CD4-positive, alpha-beta memory T cell (primary cell): ENCODE measurements at places on chromosomes 3 and 15.

- DNase-seq, result no peak
These were observed 50.4 kb upstream of the NEO1 start for GRCh38 chr15:73001840-73002239.

DNA sequence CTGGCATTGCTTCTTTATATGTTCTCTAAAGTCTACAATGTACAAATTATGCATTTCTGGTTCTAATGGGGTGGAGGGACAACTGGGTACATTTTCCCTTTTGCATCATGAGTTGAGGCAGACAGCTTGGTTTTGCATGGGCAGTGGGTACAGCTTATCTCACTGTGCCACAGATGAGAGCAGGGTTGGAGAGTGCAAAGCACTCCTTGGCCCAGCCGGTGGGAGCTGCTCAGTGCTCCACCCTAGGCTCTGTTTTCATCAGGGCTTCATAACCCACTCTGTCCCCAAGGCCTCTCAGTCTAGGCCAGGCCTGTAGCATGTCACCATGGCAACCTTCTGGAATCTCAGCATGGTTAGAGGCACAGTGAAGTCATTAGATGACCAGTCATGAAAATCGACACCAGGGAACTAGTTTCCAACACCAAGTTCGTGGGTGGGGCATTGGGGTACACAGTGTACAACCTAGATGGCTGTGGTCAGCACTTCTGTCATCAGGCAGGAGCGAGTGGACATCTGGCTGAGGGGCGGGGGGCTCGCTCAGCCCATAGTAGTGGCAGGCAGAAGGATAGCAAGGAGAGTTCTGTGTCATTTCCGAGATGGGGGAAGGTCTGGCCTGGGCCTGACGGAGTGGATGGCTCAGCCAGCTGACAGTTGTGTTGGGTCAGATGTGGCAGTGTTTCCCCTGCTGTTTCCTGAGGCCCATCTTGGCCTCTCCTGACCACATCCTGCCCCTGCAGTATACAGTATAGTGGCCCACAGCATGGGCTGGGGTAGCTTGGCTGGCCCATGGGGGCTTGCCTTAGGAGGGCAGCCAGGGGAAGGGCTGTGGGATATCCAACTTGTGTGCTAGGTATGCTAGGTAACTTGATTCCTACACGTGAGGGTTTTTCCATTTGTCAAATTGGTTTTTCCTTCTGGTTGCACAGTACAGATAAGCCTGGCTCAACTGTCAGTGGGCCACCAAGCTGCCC is 75.7 kb upstream of the PRR23C start:
- no peak for DNase-seq

- DNase-seq, result no peak
These were observed 41.5 kb downstream of the PCNP start for GRCh38 chr3:101615525-101615924.

DNA sequence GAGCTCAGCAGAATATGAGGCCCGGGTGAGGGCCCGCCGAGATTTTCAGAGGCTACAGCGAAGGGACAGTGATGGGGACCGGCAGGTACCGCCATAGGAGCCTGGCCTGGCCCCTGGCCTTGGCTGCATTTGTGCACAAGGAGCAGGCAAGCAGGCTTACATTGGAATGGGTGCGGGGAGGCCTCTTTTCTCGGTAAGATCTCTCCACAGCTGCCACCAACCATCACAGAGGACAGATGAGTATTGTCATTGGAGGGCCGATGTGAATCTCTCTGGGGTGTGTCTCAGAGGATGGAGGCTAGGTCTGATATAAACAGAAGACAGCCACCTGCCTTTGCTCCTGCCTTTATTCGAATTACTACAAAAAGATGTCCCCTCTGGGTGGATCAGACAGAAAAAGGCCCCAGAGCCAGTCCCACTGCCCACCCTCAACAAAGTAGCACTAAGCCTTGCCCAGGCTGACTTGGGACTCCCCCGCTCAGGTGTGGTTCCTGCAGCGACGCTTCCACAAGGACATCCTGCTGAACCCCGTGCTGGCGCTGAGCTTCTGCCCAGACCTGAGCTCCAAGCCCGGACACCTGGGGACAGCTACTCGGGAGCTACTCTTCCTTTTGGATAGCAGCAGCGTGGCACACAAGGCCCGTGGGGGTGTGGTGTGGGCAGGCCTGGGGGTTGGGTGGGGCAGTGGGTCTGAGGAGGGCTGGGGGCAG is 5.4 kb downstream of the VWA5B2 start:
- DNase-seq, result no peak

GRCh38 chr3:140712301-140712700 is 34.4 kb downstream of the TRIM42 start:
- no peak for DNase-seq

DNA sequence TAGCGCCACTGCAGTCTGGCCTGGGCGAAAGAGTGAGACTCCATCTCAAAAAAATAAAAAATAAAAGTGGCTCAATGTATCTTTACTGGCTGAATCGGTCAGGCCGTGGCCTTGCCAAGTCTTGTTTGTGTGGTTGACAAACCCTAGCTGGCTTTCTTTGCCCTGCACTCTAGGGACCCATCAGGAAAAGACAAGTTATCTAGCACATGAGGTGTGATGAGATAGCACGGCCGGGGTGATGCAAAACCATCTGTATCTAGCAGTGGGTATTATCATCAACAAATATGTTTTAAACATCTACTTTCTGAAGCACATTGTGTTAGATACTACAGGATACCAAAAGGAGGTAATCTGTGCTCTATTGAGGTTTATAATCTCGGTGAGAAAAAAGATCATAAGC is 3.9 kb upstream of the DPP8 start:
- DNase-seq, result no peak

DNA sequence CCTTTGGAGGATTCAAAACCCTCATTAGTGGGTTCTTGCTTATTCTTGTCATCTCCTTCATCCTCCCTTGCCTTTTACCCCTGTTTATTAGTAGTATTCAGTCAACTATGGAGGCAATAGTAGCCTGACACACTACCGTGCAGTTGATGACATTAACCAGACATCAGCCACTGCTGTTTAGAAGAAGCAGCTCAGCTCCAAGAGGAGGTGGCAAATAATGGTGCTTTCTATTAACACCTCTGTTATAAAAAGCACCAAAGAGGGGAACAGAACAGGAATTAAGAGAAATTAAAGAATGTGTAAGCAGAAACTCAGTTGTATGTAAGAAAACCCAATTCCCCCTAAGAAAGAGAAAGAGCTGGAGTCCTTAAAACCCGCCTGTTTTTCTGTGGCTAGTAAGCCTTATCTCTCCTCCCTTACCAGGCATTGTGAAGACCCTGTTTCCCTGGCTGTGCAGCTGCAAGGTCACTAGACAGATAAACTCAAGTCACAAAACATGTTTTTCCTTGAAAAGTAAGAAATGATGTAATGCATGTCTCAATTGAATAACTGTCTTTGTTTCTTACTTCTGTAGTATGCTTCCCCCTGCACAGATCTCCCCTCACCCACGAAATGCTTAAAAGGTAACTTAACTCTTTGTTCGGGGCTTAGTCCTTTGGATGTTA is 21.2 kb downstream of the CCR4 start:
- no peak for DNase-seq

DNA sequence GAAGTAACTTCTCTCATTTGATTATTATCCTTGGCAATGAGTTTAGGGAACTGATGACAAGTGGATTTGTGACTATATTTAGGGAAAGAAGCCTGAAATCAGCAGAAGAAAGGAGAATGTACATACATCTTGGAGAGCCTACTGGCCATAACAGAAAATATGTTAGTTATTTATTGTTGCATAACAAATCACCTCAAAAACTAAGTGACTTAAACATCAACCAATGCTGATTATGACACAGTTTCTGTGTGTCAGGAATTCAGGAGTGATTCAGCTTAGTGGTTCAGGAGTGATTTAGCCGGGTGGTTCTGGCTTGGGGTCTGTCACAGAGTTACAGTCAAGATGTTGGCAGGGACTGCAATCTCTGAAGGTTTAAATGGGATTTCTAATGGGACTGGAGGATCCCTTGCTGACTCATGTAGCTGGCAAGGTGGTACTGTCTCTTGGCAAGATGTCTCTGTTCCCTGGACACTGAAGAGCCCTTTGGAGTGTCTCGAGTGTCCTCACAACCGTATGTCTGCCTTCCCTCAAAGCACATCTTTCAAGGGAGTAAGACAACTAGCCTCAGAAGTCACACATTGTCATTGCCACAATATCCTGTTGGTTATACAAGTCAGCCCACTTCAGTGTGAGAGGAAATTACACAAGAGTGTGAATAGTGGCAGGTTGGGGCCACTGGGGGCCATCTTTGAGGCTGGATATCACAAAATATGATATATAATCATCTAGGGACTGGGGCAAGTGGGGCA is 248.9 kb downstream of the SV2B start:
- peak; percentile 22 for DNase-seq

DNA sequence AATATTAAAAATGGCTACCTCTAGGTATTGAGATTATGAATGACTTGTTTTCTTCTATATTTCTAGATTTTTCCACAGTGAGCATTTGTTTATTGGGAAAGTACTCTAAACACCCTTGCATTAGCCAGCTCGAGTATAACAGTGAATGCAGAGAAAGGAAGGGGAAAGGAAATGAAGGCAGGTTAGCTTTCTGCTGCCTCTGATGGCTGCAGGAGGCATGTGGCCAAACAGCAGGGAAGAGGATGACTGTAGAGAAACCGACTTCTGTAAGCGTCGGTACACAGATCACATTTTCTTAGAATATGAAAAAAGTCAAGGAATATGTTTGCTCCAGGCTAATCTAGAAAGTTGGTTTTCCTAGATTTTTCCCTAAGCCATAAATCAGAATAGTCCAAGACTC is 19.8 kb downstream of the GNB5 start:
- DNase-seq, result peak; percentile 23

DNA sequence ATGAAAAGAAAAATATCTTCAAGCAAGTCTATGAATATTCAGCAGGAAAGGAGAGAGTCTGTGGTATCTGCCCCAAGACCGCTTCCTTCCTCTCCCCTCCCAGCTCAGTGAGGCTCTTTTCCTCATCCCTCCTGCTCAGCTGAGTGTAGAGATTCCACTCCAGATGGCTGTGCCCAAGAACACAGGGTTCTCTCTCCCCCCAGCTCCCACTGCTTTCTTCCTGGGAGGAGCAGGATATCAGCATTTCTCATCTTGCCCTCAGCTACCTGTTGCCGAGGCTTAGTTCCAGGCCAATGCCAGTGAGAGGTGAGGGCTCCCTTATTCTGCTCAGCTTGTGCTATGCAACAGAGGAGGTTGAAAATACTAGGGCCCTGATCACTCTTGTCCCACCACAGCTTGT is 211.9 kb downstream of the SV2B start:
- peak; percentile 47 for DNase-seq

DNA sequence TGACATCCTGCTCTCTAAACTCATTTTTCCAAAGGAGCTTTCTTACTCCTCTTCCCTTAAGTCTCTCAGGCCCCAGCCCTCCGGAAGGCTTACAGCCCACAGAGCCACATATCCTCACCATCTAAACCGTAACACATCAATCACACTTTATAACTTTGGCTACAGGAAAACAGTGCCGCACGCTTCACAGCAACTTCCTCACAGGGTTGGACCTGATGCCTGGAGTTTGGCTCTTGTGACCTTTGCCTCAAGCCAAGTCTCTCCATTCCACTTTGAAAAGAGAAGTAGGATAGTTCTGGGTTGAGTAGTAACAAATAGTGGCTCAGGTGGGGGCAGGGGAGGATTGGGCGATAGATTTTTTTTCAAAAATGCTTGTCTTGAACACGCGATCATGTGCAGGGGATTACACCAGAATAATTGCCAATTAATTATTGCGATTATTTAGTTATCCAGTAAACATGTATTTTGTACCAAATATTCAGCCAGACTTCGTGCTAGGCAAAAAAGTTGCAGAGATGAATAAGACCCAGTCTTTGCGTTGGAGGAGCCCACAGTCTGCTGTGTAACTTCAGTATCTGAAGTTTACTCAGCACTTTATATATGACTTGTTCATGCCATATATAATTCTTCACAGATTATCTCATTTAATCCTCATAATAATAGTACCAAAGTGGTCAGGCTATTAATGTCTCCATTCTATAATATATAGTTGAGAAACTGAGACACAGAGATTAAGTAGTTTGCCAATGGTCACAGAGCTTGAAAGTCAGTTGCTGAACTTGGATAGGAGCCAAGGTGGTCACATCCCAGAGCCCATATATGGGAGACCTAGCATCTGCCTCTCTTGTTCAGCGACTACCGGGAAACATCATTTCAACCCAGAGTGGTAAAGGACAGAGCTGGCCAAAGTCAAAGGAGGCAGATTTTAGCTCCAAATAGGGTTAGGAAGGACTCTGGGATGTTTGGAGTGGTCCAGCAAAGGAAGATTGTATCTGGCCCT is 2.4 kb upstream of the ETV5 start:
- DNase-seq, result no peak

DNA sequence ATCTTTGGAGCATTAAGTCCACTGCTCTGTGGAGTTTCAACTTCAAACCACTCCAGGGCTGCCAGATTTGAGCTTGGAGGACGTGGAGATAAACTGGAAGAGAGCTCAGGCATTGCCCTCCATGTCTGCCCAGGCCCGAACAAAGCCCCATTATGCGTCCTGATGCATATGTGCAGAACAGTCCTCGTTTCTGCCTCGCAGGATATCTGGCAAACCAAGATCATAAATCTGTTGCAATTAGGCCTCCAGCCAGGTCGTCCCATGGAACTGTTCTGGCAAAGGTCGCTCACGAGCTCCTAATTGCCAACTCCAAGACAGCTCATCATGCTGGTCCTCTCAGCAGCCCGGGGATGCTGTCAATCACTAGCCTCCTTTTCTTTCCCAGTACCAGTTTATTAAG is 91.2 kb downstream of the SEMA5B start:
- DNase-seq, result no peak

GRCh38 chr3:25531971-25532370 is 103.9 kb downstream of the RARB start:
- no peak for DNase-seq

- DNase-seq, result no peak
These were observed 50.8 kb upstream of the PLAAT1 start for GRCh38 chr3:193190146-193190786.

GRCh38 chr15:29115093-29115991 is 154.3 kb downstream of the NSMCE3 start:
- no peak for DNase-seq

GRCh38 chr3:107077391-107077790 is 299.8 kb upstream of the CCDC54 start:
- DNase-seq, result no peak

- DNase-seq, result no peak
These were observed 63.7 kb upstream of the THSD4 start for GRCh38 chr15:71051539-71051938.

GRCh38 chr15:90901175-90902039 is 1.7 kb upstream of the MAN2A2 start:
- DNase-seq, result no peak

GRCh38 chr15:41017066-41017735 is 63.9 kb downstream of the CHAC1 start:
- DNase-seq, result no peak

DNA sequence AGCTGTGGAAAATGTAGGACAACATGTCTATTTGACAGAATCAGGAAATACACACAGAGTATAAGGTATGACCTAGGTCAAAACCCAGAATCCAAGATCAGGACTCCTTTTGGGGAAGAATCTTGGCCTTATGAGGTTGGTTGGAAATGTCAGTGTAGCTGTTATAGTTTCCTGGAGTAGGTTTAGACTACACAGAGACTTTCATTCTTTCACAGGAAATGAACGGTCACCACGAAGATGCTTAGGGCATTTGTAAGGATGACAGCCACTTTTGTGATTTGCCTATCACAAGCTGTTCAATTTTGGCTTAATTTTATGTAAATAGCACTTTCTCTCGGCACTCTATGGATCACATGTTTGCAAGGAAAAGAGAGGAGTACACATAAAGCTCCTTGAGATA is 18.6 kb upstream of the ZBTB20 start:
- DNase-seq, result no peak
